Placental pericyte (primary cell): ENCODE measurements at places on chromosomes 4 and X. TPM values are rescaled to one million over a fixed set of nuclear protein-coding genes. Genes with fewer than 3 reads are reported as not detected.

The ANXA3 gene
- total RNA-seq: 33.1 and 111 TPM in 2 replicates

The CLGN gene
- 2.7 and 7.0 TPM in 2 replicates for total RNA-seq

The FRMPD4 gene
- 3.0 and 14.0 TPM in 2 replicates for total RNA-seq

The PCDH18 gene
- 33.5 and 150 TPM in 2 replicates for total RNA-seq

The FGFR3 gene
- total RNA-seq: 0.29 and 0.44 TPM in 2 replicates

The AMOT gene
- total RNA-seq: 2.6 and 2.9 TPM in 2 replicates

The PPP2R3B gene
- total RNA-seq: 7.7 and 17.6 TPM in 2 replicates

The ODAM gene
- not detected in 2 replicates for total RNA-seq

The SSX4B gene
- total RNA-seq: not detected in 2 replicates

The PRDX4 gene
- 110 and 171 TPM in 2 replicates for total RNA-seq

The GIMD1 gene
- total RNA-seq: 0.14 TPM in 1 of 2 replicates, not detected in the other

The GC gene
- not detected in 2 replicates for total RNA-seq

The CRMP1 gene
- under 0.01 TPM in 1 of 2 replicates, not detected in the other for total RNA-seq
